T-helper 17 cell (primary cell): ENCODE measurements at places on chromosomes 5 and 9.

DNA sequence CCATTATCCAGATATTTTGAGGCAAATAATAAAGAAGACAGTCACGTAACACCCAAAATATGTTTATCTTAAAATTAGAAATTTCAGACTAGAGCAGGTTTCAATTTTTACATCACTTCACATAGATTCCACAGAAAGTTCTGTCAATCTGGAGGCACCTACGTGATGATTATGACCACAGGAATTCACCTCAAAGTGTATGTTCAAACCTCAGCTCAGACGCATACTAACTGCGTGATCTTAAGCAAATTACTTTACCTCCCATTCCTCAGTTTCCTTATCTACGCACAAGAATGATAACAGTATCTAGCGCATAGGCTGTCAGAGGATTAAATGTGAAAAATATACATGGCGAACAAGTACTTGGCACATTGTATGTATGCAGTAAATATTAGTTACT lies 5.9 kb upstream of the CDH6 start:
- no peak for DNase-seq

- DNase-seq: no peak
These were observed 1471.8 kb upstream of the NUDT12 start for GRCh38 chr5:105034401-105034763.

GRCh38 chr5:84370176-84370575 lies 14.5 kb downstream of the EDIL3 start:
- no peak for DNase-seq

GRCh38 chr5:116834796-116835515 lies 260.3 kb upstream of the SEMA6A start:
- DNase-seq: no peak

- no peak for DNase-seq
These were observed 84.8 kb upstream of the MIER3 start for GRCh38 chr5:57036761-57037160.

DNA sequence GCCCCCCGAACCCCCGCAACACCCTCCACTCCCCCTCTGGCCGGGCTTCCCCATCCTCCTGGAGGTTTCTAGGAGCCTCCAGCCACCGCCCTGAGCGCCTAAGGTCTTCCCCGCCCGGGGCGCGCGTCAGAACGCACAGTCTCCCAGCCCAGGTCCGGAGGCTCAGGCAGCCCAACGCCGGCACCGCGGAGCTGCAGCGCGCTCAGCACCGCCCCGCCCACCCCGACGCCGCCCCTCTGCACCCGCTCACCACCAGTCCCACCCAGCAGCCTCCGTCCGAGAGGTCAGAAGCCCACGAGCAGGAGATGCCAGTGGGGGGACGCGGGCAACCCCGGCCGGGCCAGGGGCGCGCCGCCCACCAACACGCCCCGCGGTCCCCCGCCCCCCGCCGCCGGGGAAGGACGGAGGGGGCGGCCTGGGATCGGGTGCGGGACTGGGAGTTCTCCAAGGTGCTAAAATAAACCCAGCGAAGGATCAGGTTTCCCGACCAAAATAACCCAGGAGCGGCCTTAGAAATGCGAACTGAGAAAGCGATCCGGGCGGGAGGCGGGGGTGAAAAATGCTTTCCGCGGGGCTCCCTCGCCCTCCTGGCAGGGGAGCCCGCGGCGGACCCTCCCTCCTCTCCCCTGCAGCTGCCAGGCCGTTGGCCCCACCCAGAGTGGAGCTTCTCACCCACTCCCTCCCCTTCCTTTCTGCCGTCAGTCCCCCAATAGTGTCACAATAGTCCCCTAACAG lies 6.5 kb upstream of the FAM78A start:
- DNase-seq: no peak

- no peak for DNase-seq
These were observed 255.0 kb upstream of the TAS2R1 start for GRCh38 chr5:9885164-9885563.

- DNase-seq: no peak
These were observed 222.3 kb upstream of the KIF2A start for GRCh38 chr5:62083661-62084060.

DNA sequence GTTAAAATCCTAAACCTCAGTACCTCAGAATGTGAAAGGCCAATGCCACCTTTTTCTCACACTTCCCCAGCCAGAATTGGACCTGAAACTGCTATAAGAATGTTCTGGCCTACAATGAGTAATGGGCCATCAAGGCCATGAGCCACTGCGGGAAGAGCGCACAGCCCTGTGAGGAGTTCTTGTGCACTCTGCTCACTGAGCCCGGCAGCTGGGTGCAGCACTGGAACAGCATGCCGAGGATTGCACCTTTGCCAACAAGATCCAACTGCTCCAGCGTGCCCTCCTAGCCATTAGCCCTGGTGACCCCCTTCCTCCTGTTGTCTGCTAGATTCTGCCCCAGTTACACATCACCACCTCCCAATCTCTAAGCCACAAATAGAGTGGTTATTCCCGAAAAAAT lies 758.1 kb downstream of the PRELID2 start:
- DNase-seq: no peak

GRCh38 chr5:66680804-66681203 lies 84.6 kb downstream of the MAST4 start:
- no peak for DNase-seq

GRCh38 chr9:135485832-135486231 lies 6.2 kb downstream of the PPP1R26 start:
- no peak for DNase-seq

DNA sequence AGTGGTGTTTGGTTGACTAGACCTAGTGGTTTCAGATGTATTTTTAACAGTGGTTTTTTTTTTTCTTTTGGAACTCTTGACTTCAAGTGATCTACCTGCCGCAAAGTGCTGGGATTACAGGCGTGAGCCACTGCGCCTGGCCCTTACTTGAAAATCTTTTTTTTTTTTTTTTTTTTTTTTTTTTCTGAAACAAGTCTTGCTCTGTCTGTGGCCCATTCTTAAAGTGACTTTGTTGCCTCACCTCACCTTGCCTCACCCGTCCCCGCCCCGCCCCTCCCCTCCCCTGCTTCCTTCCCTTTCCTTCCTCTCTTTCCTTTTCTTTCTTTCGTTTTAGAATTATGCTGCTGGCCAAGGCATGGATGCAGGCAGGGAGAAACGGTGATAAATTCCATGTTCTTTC lies 26.0 kb downstream of the GPBP1 start:
- DNase-seq: no peak

GRCh38 chr5:76693141-76693540 lies 22.8 kb upstream of the F2R start:
- no peak for DNase-seq

- DNase-seq: no peak
These were observed 3.2 kb downstream of the NEK6 start for GRCh38 chr9:124260769-124261603.

DNA sequence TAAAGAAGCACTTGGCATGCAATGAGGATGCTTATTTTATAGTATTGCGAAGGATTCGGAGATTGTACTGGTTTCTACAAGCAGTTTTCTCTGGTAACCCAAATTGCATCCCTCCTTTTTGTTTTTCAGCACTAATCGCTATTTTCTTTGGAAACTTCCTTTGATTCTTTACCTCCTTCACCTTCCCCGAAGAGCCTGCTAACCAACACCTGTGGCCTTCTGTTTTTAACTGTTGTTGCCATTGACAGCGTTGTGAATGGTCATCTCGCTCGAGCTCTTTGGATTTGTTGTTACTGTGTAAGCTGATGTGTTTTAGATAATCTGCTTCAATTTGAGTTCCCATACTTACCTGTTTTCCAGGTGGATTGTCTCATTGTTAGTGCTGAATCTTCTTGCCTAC lies 1.1 kb downstream of the CNOT6 start:
- DNase-seq: no peak

GRCh38 chr9:38003230-38003629 lies 65.8 kb downstream of the SHB start:
- DNase-seq: no peak

- no peak for DNase-seq
These were observed 29.8 kb upstream of the CRB2 start for GRCh38 chr9:123326187-123326586.

DNA sequence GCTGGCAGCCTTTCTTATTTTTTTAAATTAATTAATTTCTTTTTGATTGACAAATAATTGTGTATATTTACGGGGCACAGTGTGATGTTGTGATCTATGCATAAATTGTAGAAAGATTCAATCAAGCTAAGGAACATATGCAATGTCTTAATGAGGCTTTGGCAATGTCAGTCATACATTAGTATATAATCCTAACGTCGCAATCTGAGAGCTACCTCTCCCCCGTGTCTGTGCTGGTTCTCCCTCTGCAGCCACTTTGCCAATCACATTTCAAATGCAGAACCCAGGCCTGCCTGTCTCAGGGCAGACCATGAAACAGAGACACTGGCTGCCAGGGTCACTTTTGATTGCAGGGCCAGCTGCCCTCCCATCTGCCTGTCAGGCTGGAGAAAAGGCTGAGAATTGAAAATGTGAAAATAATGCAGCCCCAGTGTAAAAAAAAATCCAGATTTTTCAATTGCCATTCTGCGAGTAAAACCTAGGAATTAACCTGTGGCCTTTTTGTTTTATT lies 56.3 kb downstream of the SLC24A2 start:
- DNase-seq: no peak

GRCh38 chr5:113705657-113706056 lies 192.2 kb downstream of the YTHDC2 start:
- no peak for DNase-seq

GRCh38 chr5:125194883-125195282 lies 448.4 kb upstream of the ZNF608 start:
- no peak for DNase-seq

DNA sequence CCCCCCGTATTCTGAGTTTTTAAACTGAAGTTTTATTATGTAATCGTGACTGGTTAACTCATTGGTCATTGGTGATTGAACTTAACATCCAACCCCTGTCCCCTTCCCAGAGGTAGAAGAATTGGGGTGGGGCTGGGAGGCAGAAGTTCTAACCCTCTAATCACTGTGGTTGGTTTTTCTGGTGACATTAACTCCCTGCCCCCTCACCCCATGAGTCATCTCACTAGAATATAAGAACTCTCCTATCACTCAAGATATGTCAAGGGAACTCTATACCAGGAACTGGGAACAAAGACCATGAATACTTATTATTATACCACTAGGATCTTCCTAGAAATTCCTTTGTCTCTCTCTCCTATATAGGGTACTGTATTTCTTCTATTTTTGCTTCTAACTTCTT lies 52.3 kb upstream of the CAVIN4 start:
- no peak for DNase-seq

GRCh38 chr9:117656002-117656401 lies 48.2 kb upstream of the TLR4 start:
- no peak for DNase-seq

DNA sequence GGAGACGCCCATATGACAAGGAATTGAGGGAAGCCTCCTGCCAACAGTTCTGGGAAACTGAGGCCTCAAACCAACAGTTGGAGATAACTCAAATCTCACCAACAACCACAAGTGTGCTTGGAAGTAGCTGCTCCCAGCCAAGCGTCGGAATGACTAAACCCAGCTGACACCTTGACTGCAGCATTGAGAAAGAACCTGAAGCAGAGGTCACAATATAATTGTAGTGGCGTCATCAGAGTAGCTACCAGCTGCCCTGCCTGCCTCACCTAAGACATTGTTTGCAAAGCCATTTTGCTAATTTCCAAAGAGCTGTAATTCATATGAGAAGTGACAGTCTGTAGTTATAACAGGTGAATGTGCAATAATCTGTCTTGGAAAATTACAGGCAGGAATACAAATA lies 40.8 kb upstream of the ANKRD31 start:
- no peak for DNase-seq

DNA sequence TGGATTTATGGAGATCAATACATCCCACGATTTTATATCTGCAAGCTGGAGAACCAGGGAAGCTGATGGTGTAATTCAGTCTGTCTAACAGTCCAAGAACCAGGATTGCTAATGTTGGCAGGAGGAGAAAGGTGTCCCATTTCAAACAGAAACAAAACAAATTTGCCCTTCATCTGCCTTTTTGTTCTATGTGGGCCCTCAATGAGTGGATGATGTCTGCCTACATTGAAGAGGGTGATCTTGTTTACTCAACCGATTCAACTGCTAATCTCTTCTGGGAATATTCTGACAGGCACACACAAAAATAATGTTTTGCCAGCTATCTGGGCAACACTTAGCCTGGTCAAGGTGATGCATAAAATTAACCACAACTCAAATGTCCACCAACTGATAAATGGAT lies 65.1 kb upstream of the IL33 start:
- no peak for DNase-seq

GRCh38 chr5:107329850-107330249 lies 340.9 kb downstream of the EFNA5 start:
- no peak for DNase-seq

DNA sequence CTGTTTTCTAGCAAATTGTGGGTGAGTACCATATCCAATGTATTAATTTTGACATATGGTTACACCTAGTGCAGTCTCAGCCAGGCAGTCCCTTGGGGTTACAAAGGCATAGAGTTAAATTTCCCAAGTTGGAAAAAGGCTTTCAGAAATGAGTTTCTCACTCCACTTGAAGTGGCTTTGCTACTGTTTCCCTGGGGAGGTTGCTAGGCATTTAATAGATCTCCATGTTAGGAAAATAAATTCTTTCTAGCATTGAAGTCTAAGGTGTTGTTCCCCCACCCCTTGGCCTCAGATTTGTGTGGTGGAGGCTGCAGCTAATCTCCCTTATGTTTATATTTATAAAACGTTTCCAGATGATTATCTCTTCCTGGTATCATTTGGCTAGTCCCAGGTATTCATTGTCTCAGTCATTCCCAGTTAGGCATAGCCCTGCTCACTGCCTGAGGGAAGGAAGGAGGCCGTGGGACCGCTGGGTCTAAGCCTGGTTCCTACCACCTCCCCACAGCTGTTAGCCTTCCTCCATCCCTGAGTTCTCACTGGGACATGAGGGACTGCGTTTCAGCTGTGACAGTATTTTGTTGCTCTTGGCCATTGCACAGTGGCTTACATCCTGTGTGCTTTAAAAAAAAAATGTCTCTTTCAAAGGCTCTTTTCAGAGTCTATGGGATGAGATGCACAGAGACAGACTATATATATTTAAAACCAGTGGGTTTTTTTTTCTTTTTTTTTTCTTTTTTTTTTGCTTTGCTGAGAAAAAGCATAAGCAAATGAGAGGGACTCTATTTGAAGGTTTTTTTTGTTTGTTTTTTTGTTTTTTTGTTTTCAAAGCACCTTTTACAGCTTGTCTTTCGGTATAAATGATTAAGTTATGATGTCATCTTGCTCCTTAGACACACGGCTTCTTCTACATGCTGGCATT lies 121.5 kb downstream of the MAST4 start:
- no peak for DNase-seq

GRCh38 chr9:124011460-124012301 lies at the start of gene LHX2:
Gene LHX2, plus strand, starts transcription at chr9:124011768. Its CDS starts 581 bp downstream, at chr9:124012349.
- no peak for DNase-seq

- no peak for DNase-seq
These were observed 487.2 kb downstream of the ENC1 start for GRCh38 chr5:74153255-74153790.
